EL (cell line): ENCODE measurements at places on chromosomes 11 and 22.
A peak's percentile ranks its signal among the peaks of the same experiment; 100 is the strongest.

- DNase-seq: peak; percentile 48
Measured at GRCh38 chr11:59705294-59705693, 8.4 kb downstream of the OR10V1 start.

DNA sequence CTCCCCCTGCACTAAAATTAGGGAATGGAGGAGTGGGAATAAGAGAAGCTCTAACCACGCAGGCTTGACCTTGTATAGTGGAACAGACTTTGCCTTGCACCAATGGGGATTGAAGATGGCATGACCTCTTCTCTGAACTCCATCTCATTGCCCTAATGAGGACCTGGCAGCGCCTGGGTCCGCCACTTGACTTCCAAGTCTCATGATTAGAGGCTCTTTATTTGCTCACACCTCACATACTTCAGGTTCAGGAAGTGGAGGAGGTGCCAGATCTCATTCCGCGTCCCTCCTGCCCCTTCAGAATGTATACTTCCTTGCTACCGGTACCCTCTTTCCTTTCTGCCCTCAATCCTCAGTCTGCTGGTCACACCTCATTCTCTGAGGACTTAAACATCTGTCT, 106.0 kb upstream of the CD44 start:
- DNase-seq: no peak

GRCh38 chr22:48180631-48181030, 1418.2 kb downstream of the TBC1D22A start:
- DNase-seq: no peak

GRCh38 chr22:23067023-23067650, 3.2 kb upstream of the GNAZ start:
- no peak for DNase-seq

DNA sequence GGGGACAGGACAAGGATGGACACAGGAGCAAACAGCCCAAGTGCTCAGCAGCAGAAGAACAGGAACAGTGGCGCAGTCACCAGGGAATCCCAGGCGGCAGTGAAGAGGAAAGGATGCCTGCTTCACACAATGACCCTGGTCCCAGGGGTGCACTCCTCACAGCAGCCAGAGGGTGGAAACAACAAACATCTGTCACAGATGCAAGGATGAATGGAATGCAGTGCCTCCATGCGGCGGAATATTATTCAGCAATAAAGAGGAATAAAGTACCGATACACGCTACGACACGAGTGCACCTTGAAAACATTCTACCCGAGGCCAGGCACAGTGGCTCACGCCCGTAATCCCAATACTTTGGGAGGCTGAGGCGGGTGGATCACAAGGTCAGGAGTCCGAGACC, 12.7 kb downstream of the CSNK1E start:
- no peak for DNase-seq

GRCh38 chr11:63915961-63916836, 765 bp downstream of the RCOR2 start:
- DNase-seq: peak; percentile 52

DNA sequence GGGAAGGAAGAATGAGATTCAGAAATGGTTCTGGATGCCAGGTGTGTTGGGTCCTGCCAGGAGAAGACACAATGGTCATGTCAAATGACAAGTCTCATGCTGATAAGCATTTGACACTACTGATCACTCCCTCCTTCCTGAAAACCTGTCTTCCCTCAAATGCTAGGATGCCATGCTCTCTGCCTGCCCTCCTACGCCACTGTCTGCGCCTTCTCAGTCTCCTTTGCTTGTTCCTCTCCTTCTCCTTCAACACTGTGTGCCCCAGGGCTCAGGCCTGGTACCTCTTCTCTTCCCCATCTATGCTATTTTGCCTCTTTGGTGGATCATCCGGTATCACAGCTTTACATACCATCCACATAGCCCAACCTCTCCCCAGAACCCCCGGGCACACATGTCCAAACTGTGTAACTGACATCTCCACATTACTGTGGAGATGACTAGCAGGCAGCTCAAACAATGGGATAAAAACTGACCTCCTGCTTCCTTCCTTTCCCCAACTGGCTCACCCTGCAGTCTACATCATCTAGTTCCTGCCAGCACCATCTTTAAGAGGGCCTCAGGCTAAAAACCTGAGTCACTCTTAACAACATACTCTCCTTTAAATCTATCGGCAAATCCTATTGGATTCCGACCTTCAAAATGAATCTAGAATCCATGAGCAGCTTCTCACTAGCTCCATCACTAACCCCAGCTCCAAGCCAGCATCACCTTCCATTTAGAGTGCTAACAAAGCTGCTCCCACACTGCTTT, 8.2 kb downstream of the AP1B1 start:
- DNase-seq: peak; percentile 89

DNA sequence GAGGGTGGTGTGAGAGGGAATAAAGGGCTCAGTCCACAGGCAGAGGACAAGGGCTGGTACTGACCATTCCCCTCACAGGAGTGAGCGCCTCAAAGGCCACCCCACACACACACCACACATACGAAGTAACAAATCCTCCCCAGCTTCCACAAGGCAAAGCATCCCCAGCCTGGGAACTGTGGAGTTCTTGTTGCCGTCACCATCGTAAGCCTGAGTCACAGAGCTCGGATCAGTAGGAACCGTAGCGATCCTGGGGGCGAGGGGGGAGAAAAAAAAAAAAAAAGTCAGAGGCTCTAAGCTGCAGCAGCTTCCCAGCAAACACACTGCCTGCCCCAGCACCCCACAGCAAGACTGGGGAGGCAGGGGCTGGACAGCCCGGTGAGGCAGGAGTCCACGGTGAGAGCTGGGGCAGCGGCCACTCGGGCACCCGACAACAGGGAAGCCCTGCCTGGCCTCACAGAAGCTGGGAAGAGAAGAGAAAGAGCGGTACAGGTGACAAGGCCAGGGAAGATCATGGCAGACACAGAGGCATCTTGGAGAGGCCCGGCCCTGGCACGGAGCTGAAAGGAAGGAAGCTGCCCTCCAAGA, 11.3 kb downstream of the ARFGAP2 start:
- no peak for DNase-seq

DNA sequence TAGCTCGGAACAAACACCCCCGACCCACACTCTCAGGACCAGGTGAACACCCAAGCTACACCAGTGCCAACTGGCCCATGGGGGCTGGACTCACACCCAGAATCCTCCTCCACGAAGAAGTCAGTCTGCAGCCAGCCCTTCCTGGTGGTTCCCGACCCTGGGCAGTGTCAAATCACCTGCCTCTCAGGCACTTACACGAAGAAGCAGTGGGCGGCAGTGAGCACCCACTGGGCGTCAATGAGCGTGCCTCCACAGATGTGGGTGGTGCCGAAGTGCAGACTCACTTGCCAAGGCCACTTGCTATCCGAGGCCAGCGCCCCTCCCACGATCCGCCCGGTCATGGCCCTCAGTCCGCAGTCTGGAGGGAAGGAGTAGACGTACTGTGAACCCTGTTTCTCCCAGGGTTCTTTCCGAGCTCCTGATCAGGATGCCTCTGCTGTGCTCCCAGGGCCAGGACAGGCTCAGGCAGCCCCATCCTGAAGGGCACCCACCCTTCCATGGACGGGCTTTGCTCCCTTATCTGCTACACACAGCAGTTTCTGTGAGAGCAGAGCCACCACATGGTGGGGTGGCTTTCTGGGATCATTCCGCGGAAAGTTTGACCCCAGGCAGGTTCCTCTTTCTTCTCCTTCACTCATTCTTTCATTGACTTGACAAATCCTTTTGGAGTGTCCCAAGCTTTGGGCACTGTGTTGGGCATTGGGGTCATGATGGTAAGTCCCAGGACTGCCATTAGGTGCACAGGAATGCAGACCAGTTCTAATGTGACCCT, 19.4 kb downstream of the TMPRSS13 start:
- DNase-seq: no peak

GRCh38 chr11:102144357-102145355, 34.4 kb downstream of the YAP1 start:
- DNase-seq: peak; percentile 47

DNA sequence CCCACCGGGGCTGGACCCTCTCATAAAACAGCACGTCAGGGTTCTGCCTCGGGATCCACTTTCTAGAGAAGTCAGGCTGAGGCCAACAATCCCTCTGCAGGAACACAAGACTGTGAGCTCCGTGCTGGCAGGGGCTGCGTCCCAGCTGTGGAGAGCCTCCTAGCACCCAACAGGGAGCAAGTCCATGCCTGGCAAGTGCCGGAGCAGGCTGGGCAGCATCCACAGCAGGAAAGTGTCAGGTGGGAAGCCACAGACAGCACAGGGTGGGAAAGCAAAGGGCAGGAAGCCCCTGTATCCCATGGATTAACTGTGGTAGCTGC, 682.3 kb downstream of the TBC1D22A start:
- no peak for DNase-seq

GRCh38 chr11:26065944-26066343, 266.0 kb upstream of the ANO3 start:
- DNase-seq: no peak

GRCh38 chr11:20599221-20600019, at the start of gene SLC6A5:
TSS of gene SLC6A5 (plus strand) at chr11:20599608. CDS start at chr11:20599673, 65 bp downstream.
- DNase-seq: peak; percentile 26

- peak; percentile 83 for DNase-seq
Measured at GRCh38 chr11:123478352-123478987, 48.4 kb downstream of the GRAMD1B start.

GRCh38 chr11:61037441-61038093, 64.7 kb upstream of the CD5 start:
- peak; percentile 44 for DNase-seq

GRCh38 chr11:110903830-110904229, 191.6 kb upstream of the ARHGAP20 start:
- peak; percentile 4 for DNase-seq

- DNase-seq: peak; percentile 66
Measured at GRCh38 chr11:2305140-2305778, 3.4 kb downstream of the TSPAN32 start.

GRCh38 chr11:46422588-46422987, 31.0 kb upstream of the CHRM4 start:
- no peak for DNase-seq

DNA sequence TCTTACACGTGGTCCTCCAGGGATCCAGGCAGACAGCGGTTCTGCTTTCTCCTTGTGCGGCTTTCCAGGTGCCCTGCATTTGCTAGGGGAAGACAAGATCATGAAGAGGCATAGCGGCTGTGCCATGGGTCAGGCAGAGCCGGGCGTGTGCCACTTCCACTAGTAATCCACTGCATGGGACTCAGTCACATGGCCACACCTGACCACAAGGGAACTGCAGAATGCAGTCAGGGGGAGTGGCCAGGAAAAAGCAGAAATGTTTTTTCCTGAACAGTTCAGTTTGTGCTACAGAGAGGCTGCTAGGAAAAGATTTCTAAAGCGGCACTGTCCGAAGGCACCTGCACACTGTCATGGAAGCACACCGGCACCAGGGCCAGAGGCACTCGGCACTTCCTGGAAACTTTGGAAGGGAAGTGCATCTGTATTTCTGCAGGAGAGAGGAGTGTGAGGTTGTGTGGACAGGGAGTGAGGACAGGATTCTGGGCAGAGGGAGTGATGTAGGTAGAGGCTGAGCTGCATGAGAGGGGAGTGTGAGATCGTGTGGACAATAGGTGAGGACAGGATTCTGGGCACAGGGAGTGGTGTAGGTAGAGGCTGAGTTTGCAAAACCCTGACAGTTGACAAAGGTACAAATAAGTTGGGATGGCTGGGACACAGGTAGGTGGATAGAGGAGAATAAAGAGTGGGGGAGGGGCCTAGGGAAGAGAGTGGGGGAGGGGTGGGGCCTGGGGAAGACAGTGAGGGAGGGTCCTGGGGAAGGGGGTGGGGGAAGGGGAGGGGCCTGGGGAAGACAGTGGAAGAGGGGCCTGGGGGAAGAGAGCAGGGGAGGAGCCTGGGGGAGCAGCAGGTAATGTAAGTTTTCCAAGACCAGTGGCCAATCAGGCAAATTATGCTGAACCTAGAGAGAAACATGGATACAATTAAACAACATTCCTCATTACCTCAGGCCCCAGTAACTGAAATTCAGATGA, 1436.3 kb downstream of the TBC1D22A start:
- DNase-seq: no peak
